ENCODE measurements at places on chromosomes 7 and 10. TPM values are rescaled to one million over a fixed set of nuclear protein-coding genes. Genes with fewer than 3 reads are reported as not detected.

DNA sequence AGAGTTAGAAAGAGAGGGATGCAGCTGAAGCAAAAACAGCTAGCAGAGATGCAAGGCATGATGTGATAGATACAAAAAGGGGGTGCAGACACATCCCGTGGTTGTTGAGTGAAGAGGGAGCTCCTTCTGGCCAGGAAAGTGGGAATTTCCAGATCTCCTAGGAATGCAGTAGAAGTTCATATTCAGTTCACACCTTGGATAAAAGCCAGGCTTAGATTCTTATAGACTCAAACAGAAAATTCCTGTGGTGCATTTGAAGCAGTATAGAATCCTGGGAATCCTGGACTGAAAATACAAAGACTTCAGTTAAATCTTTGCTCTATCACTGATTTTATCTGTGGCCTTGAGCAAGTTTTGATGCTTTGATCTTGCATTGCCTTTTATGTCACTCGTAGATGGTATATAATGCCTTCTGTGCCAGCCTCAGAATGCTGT lies 33.9 kb downstream of the SGPL1 start:
- peaks cover 18% of the 10 kb centered on the region for H3K4me1 ChIP-seq
- H3K36me3 ChIP-seq, result peaks cover 4% of the 10 kb centered on the region
- no peak overlapping the region for H3K4me3 ChIP-seq
- H3K27ac ChIP-seq, result no peak overlapping the region
- no peaks in the 10 kb centered on the region for H3K27me3 ChIP-seq

DNA sequence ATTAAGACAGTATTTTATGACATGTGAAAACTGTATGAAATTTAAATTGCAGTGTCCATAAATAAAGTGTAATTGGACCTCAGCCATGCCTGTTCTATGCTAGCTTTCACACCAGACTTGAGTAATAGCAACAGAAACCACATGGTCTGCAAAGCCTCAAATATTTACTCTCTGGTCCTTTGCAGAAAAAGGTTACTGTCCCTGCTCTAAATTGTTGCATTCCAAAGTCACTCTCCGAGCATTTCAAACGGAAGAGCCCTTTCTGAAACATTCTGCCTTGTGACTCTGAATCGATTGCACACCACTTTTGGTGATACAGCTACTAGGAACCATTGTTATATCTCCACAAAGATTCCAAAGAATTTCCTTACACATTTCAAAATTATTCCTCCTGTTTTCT lies 81.0 kb upstream of the STK17A start:
- H3K4me3 ChIP-seq, result no peak overlapping the region
- H3K36me3 ChIP-seq, result no peaks in the 10 kb centered on the region
- peaks cover 4% of the 10 kb centered on the region for H3K27me3 ChIP-seq

- no peak overlapping the region for H3K4me3 ChIP-seq
- H3K27me3 ChIP-seq, result no peaks in the 10 kb centered on the region
Measured at GRCh38 chr7:112282476-112283188, 76.1 kb downstream of the ZNF277 start.

DNA sequence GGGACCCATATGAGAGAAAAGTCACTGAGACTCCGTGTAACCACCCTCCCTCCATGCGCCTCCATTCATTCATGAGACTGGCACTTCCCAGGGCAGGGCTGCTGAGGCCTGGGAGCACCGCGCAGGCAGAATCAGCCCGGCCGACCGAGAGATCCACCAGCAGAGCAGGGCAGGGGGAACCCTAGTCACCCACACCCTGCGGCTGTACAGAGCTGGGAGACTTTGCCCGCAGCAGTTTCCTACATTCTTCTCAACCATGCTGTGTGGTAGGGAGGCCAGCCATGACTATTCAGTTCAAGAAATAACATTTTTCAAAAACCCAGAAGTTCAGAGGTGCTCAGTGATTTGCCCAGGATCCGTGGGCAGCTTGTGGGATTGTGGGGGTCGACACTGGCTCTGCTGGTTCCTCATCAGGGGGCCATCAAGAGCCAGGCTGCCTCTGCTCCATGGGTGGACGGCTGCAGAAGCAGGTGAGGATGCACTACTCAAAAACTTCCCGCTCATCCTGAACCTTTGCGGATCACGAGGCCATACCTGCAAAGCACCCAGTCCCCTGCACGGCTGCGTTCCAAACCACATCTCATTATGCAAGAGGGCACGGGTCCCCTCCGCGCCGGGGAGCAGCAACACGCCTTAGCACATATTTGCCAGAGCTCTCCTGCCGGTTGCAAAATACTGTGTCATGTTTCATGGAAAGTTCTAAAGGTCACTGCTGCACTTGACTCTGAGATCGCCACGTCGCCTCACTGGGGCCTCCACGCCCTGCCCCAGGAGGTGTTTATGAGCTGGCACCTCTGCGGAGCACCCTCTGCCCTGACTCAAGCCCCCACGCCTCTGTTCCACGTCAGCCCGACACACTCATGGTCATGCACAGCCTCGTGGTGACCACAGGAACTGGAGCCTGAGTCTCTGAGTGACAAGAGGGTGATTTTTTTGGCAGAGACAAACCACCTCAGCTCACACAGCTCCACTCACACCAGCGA lies 132.0 kb downstream of the PRKAG2 start:
- no peaks in the 10 kb centered on the region for H3K27me3 ChIP-seq
- peaks cover 8% of the 10 kb centered on the region for H3K4me1 ChIP-seq
- H3K36me3 ChIP-seq, result no peaks in the 10 kb centered on the region
- H3K4me3 ChIP-seq, result no peak overlapping the region

DNA sequence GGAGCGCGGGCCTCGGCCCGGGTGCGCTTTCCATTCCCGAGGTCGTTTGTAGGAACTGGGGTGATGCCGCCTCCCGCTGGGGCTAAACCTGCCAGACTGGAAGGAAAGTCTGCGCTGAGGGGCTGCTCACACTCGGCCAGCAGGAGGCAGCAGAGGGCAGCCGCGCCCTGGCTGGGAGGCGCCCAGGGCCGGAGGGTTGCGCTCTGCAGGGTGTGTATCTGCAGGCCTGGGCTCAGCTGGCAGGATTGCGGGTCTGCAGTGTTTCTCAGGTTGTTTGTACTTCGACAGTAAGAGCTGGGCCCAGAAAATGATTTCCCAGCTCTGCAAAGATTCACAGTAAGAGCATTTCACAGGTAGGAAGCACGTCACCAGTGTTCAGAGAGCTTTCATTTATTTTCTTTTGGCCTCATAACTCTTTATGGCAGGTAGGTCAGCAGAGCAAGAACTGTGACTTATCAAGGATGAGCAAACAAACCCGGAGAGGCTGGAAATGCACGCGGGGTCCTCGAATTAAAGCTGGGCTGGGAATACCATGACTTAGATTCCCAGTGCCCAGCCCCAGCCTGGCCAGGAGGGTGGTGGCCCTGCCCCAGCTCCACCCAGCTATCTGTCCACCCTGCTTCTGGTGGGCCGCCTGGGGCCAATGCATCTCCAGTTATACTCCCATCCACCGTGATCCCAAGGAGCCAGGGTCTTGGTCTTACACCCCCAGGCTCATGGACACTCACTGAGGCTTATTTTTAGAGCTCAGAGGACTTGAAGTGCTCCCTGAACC lies 15.2 kb upstream of the PPP2R2D start:
- no peak overlapping the region for H3K27ac ChIP-seq
- H3K4me3 ChIP-seq, result no peak overlapping the region
- no peaks in the 10 kb centered on the region for H3K36me3 ChIP-seq
- H3K27me3 ChIP-seq, result no peaks in the 10 kb centered on the region

Gene ZNF425
- total RNA-seq, result 0.89 TPM

DNA sequence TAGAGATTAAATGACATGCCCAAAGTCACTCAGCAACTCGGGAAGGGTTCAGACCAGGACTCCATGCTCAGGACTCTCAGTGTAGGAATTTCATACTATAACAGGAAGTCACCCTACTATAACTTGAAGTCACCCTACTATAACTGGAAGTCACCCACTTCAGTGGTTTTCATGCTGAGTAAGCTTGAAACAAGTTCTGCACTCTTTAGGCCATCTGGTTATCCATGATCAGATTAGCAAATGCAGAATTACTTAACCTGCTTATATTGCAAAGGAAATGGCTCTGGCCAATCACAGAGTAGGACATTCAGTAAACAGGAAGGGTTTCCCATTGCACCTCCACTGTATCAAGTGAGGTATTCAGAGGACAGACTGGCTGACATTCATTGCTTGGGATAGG lies 1240.4 kb downstream of the GATA3 start:
- peaks cover 6% of the 10 kb centered on the region for H3K4me1 ChIP-seq
- no peak for DNase-seq
- no peaks in the 10 kb centered on the region for H3K27me3 ChIP-seq
- H3K27ac ChIP-seq, result no peak overlapping the region
- no peaks in the 10 kb centered on the region for H3K36me3 ChIP-seq

DNA sequence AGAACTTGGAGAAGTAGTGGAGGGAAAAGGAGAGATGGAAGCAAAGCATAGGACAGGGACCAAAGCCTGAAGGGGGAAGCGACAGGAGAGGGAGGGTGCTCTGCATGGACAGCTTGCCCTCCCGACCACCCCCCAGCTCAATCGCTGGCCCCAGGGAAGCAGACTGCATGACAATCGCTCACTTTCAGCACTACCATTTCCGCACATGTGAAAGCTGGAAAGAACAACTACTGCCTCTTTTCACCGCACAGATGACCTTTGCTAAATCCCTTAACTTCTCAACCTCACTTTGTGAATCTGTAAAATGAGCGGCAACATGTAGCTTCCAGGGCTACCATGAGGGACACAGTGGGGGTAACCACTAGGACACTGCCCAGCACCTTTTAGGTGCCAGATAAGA lies 17.1 kb downstream of the VOPP1 start:
- no peak overlapping the region for H3K27ac ChIP-seq
- DNase-seq, result no peak
- peaks cover 7% of the 10 kb centered on the region for H3K36me3 ChIP-seq
- H3K4me3 ChIP-seq, result no peak overlapping the region
- H3K27me3 ChIP-seq, result no peaks in the 10 kb centered on the region

GRCh38 chr7:80413383-80413945 lies 98.4 kb downstream of the GNAT3 start:
- H3K27me3 ChIP-seq, result no peaks in the 10 kb centered on the region
- H3K27ac ChIP-seq, result no peak overlapping the region
- no peak overlapping the region for H3K4me3 ChIP-seq
- no peaks in the 10 kb centered on the region for H3K4me1 ChIP-seq
- no peak for DNase-seq
- H3K36me3 ChIP-seq, result no peaks in the 10 kb centered on the region

- no peaks in the 10 kb centered on the region for H3K36me3 ChIP-seq
- DNase-seq, result no peak
- H3K27me3 ChIP-seq, result no peaks in the 10 kb centered on the region
- no peaks in the 10 kb centered on the region for H3K4me1 ChIP-seq
Measured at GRCh38 chr7:134004829-134005505, 122.2 kb upstream of the LRGUK start.

- no peaks in the 10 kb centered on the region for H3K36me3 ChIP-seq
- H3K27me3 ChIP-seq, result peaks cover 10% of the 10 kb centered on the region
- no peaks in the 10 kb centered on the region for H3K4me1 ChIP-seq
- DNase-seq, result no peak
Measured at GRCh38 chr7:148905093-148905666, 21.1 kb upstream of the EZH2 start.

DNA sequence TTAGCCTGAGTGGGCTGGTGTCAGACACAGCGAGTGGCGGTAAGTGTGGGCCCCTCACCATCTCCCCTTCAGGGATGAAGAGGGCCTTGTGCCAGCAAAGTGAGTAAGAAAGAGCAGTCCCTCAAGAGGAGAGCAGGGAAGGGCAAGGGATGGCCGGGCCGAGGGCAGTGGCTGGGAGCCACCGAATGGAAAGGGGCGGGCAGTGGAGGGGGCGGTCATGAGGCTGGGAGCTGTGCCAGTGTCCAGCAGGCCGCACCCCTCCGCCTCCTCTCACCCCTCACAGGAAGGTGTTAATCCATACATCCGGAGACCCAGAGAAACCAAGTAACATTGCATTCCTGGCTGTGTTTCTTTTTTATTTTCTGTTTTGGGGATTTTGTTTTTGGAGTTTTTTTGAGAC lies 28.6 kb upstream of the RASGEF1A start:
- H3K27me3 ChIP-seq, result no peaks in the 10 kb centered on the region
- no peak overlapping the region for H3K27ac ChIP-seq
- no peak overlapping the region for H3K4me3 ChIP-seq
- no peaks in the 10 kb centered on the region for H3K36me3 ChIP-seq
- DNase-seq, result no peak

GRCh38 chr10:82867056-82867455 lies 992.1 kb downstream of the NRG3 start:
- no peak for DNase-seq
- H3K36me3 ChIP-seq, result no peaks in the 10 kb centered on the region
- H3K27ac ChIP-seq, result no peak overlapping the region
- no peaks in the 10 kb centered on the region for H3K4me1 ChIP-seq

- H3K27me3 ChIP-seq, result no peaks in the 10 kb centered on the region
- DNase-seq, result no peak
- H3K27ac ChIP-seq, result no peak overlapping the region
- H3K36me3 ChIP-seq, result no peaks in the 10 kb centered on the region
Measured at GRCh38 chr7:10910447-10910846, 63.2 kb upstream of the PHF14 start.

Gene NAT16
- not detected for total RNA-seq

Gene MIOS
- total RNA-seq, result 47.1 TPM

Gene NPTX2
- not detected for total RNA-seq

Gene VGF
- total RNA-seq, result 0.18 TPM

DNA sequence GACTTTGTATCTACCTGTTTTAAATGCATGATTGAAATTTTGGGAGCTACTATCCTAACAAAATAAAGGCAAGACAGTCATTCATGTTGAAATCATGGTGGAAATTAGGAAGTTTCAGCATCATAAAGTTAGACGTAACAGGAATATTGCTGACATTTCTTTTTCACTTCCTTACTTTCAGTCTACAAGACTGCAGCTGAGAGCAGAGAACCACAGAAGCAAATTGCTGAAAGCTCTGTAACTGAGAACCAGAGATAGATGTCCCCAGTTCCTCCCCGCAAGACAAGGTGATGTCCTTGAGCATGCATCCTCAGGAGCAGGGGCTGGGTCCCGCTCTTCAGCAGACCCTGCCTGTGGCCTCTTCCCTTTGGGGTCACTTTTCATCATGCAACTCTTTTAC lies 466.3 kb upstream of the POM121L12 start:
- no peak overlapping the region for H3K27ac ChIP-seq
- H3K4me1 ChIP-seq, result no peaks in the 10 kb centered on the region
- no peak overlapping the region for H3K4me3 ChIP-seq
- H3K27me3 ChIP-seq, result no peaks in the 10 kb centered on the region

DNA sequence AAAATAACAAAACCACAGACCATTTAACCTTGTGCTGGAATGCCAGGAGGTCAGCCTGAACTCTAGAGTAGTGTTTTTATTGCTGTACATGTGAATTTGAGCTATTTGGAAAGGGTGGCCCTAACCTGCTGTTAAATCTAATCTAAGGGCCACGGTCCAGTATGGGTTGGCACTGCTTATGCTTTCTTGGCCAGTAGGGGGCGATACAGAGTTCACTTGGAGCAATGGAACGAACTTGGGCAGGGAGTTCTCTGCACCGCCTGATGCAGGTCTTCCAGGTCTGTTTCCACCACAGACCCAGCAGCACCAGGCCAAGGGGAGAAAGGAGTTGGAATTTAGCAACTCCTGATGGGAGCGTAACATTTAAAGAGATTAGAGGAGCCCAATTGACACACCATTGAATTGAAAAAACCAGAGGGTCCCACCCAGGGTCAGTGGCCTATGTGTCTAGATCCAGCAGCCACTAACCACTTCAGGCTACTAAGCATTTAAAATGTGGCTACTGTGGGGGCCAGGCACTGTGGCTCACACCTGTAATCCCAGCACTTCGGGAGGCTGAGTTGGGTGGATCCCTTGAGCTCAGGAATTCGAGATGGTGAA lies 75.7 kb upstream of the EFCAB10 start:
- H3K4me3 ChIP-seq, result no peak overlapping the region
- no peaks in the 10 kb centered on the region for H3K27me3 ChIP-seq
- peak; percentile 49 for DNase-seq

- no peaks in the 10 kb centered on the region for H3K27me3 ChIP-seq
- H3K36me3 ChIP-seq, result peaks cover 22% of the 10 kb centered on the region
- H3K27ac ChIP-seq, result peak overlapping the region; percentile 78
- peak; percentile 66 for DNase-seq
- H3K4me3 ChIP-seq, result no peak overlapping the region
Measured at GRCh38 chr10:11036424-11037011, 18.8 kb downstream of the CELF2 start.
